ENCODE measurements at places on chromosomes 11 and 22.

GRCh38 chr11:4184163-4184916, 89.7 kb downstream of the RRM1 start:
- no peak for DNase-seq

DNA sequence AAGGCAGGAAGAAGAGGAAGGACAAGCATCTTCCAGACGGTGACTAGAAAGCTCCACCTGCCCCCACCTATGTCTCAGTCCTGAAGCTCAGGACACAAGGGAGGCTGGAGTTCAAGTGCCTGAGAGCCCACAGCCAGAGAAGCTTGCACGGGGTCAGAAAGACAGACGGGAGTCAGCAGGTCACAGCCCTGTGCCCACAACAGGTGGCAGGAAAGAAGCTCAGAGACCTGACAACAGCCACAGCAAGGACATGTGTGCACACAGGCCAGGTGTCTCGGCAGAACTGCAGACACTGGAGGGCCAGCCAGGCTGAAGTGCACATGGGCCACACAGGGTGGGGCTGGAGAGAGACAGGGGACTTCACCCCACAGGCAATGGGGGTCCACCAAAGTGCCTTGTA, 37.2 kb upstream of the MOB2 start:
- DNase-seq: no peak

DNA sequence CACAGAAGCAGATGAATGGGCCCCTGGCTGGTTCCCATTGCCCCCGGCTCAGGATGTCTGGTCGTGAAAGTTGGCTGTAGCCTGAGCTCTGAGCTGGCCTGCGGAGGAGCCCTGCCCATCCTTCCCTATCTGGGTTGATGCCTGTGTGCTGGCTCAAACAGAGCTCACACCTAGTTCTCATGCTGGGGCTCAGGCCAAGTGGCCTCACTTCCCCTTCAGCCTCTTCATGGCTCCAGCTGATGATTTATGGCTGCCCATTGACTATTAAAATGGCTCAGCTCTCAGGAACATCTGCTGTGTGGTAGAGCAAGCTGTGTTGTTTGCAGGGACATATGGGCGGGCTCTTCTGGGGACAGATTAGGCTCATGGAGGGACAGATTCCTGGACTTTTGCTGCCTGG, 64.7 kb downstream of the ADAMTS15 start:
- no peak for DNase-seq

GRCh38 chr22:50526834-50527801, 1.7 kb upstream of the SCO2 start:
- DNase-seq: peak; percentile 83

DNA sequence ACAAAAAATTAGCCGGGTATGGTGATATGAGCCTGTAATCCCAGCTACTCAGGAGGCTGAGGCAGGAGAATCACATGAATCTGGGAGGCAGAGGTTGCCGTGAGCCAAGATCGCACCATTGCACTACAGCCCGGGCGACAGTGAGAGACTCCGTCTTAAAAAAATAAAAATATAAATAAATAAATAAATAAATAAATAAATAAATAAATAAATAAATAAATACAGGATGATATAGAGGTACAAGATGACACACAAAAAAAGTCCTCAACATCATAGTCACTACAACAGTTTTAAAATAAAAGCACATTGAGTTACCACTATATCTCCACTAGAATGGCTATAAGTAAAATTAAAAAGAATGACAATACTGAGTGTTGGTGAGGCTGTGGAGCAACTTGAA, 97.8 kb downstream of the ALX4 start:
- no peak for DNase-seq

GRCh38 chr11:115745066-115745465, 240.9 kb upstream of the CADM1 start:
- no peak for DNase-seq

GRCh38 chr11:111586388-111586831, 15.8 kb upstream of the SIK2 start:
- DNase-seq: peak; percentile 35

DNA sequence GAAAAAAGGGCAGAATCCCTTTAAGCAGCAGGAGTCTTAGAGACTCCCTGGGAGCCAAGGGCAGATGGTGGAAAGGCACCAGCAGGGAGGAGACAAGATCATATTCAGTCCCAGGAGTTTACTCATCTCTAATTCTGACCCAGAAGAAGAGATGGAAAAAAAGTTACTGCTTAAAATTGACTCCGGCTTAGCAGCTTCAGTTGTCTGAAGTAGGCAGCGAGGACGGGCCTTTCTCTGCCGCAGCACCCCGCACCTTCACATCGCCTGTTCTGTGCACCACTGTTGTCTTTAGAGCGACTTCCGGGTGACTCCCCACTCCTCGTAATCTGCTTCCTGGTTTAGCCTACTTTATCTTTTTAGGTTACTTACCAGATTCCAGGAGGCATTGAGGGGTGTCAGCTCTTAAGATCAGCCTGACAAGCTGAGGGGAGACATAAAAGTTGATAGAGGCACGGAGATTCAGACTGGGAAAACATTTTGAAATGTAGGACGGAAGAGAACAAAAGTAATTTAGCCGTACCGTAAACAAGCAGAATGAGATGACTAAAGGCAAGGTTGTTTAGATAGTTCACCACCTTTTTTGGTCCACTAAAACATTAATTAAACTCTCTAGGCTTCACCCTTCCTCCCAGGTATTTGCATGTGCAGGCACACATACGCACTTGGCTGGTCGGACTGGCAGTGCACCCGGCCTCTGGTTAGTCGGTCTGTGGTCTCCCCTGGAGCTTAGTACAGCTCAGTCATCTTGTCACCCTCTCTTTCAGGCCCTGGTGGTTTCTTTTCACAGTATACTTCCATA, 74.3 kb downstream of the CECR2 start:
- DNase-seq: no peak

DNA sequence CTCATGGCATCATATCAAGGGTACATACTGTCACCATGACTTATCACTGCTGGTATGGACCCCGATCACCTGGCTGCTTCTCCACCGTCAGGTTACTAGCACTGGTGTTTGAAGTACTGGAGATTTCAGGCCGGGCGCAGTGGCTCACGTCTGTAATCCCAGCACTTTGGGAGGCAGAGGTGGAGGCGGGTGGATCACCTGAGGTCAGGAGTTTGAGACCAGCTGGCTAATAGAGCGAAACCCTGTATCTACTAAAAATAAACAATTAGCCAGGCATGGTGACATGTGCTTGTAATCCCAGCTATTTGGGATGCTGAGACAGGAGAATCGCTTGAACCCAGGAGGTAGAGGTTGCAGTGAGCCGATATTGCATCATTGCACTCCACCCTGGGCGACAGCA, 82.4 kb upstream of the ANO1 start:
- no peak for DNase-seq

All from Caki2 (cell line).